ENCODE measurements at places on chromosomes 2 and 18. TPM values are rescaled to one million over a fixed set of nuclear protein-coding genes. Genes with fewer than 3 reads are reported as not detected.

The ATOH8 gene
- 22.4 TPM for total RNA-seq

The UGT1A9 gene
- not detected for total RNA-seq

The DNAH6 gene
- total RNA-seq, result 0.13 TPM

The AMER3 gene
- total RNA-seq, result not detected

The FOXD4L1 gene
- total RNA-seq, result 0.13 TPM

The RTP5 gene
- not detected for total RNA-seq

The SERPINB4 gene
- total RNA-seq, result not detected

The SOWAHC gene
- 13.1 TPM for total RNA-seq

The NMUR1 gene
- 0.07 TPM for total RNA-seq

The FEV gene
- not detected for total RNA-seq

The MC2R gene
- total RNA-seq, result not detected

The HOXD12 gene
- not detected for total RNA-seq

The PLCD4 gene
- 2.0 TPM for total RNA-seq

The TBR1 gene
- not detected for total RNA-seq

The CFAP221 gene
- 0.13 TPM for total RNA-seq

The MGAT4A gene
- 0.86 TPM for total RNA-seq

The IFIH1 gene
- 7.3 TPM for total RNA-seq

The LOXHD1 gene
- total RNA-seq, result not detected

The MBOAT2 gene
- total RNA-seq, result 51.4 TPM

The ARHGEF33 gene
- total RNA-seq, result 0.43 TPM

The HS6ST1 gene
- total RNA-seq, result 29.5 TPM

The TMEM182 gene
- 3.7 TPM for total RNA-seq

The EML6 gene
- total RNA-seq, result 1.2 TPM

The ACTG2 gene
- 32.7 TPM for total RNA-seq

The EPC2 gene
- 19.2 TPM for total RNA-seq
